Right cardiac atrium (tissue), 5 donors: ENCODE measurements at places on chromosomes 2 and 18. TPM values are rescaled to one million over a fixed set of nuclear protein-coding genes. Genes with fewer than 3 reads are reported as not detected.

DNA sequence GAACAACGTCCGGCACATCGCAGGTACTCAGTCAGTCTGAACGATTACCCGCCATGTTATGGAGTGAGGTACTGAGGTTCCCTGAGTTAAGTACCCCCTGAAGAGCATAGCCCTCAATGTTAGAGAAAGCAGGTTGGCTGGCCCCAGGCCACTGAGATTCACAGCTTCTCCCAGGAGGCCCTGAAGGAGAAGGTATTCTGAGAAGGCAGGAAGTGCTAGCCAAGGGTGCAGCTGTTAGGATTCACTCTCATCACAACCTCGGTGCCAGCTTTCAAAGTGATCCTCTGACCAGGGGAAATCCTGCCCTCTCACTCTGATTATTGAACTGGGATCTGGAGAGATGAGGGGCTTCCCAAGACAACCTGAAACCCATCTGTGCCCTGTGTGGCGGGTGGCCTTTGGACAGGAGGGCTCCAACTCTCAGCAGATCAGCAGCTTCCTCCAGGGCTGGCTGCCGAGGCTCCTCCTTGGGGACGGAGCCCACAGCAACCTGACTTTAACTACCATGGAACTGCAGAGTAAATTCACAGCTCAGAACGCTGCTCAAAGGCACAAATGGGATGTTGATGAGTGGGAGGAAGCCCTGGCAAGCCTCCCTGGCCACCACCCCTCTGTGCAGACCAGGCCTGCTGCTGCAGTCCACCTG, 7.8 kb downstream of the EHD3 start:
- no peak for DNase-seq

- DNase-seq = no peak
Observed at GRCh38 chr2:126797622-126798275, 100.9 kb upstream of the TEX51 start.

DNA sequence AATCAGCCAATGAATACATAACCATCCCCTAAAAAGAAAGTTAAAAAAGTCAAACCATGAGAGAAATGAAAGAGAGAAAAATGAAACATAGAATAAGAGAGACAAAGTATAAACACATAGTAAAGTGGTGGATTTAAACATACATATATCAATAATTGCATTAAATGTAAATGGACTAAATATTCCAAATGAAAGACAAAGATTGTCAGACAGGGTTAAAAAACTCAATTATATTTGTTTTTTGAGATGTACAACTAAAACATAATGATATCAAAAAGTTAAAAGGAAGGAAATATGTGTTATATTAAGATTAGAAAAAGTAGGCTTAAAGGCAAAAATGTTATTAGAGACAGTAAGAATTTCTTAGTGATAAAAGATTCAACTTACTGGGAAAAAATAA, 83.8 kb upstream of the CELF4 start:
- DNase-seq = no peak

GRCh38 chr2:102080451-102081242, 61.9 kb upstream of the IL1R1 start:
- no peak for DNase-seq

- no peak for DNase-seq
Observed at GRCh38 chr2:20072436-20073158, 21.2 kb upstream of the LAPTM4A start.

DNA sequence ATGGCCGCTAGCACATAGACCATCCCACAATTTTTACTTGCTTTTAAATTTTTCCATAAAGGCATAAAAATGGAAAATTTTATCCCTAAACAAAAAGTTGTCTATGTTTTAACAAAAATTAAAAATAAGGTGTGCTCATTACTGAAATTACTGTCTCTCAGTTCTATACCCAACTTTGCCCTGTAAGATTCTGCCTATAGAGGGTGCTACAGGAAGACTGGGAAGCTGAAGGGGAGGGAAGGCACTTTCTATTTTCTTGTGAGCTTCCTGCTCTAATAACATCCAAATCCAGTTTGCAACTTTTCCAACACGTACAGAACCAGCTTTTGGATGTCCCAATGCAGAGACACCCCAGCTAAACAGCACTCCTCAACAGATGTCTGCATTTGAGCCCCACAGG, 666.9 kb downstream of the PLCL1 start:
- no peak for DNase-seq

DNA sequence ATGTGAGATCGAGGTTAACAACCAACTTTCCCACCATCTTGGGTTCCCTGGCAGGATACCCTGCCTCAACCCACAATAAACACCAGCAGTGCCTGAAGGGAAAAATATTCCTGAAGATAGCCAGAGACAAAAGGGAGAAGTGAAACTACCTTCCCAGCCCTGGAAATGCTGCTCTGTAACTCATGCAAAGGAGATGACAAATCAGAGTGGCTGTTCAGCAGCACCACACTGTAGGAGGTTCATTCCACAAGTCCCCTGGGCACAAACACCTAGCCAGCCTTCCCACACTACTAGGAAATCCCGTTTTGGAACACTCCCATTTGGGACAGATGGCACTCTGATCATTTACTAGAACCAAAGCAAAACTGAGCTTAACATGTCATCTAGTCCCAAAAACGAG, 190.7 kb upstream of the RBBP8 start:
- DNase-seq = no peak

- DNase-seq = peak; percentile 94
Observed at GRCh38 chr18:79507546-79508480, 112.1 kb downstream of the NFATC1 start.

The HNRNPLL gene
- 34.3 TPM for total RNA-seq

The ACMSD gene
- total RNA-seq = not detected

The AQP12B gene
- total RNA-seq = not detected

The CXCR2 gene
- 0.94 TPM for total RNA-seq

The TNS1 gene
- 559 TPM for total RNA-seq

The ANKZF1 gene
- 14.9 TPM for total RNA-seq

The STAT4 gene
- 18.3 TPM for total RNA-seq

The CBLN2 gene
- 0.18 TPM for total RNA-seq
